ENCODE measurements at places on chromosomes 4 and X.

- DNase-seq: no peak
Observed at GRCh38 chrX:12223650-12224049, 85.4 kb downstream of the FRMPD4 start.

DNA sequence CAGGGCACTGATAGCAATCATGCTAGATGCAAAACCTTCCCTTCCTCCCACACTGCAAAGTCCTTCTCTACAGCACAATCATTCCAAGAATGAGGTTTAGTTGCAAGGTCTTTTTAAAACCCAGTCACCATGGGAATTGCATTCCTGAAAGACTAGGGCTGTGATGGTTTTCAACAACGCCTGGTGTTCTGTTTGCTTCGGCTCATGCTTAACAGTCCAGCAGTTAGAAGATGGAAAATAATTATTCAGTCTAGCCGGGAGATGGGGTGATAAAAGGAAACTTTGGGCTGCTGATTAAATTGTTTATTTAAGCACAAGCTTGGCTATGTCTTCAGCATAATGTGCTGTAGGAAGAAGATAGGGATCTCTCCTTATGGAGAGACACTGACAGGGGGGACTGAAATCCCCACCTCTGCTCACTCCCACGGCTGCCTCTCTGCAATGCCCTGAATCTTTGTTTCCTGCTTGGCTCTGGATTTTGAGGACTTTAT lies 211.4 kb downstream of the MID1IP1 start:
- no peak for DNase-seq

DNA sequence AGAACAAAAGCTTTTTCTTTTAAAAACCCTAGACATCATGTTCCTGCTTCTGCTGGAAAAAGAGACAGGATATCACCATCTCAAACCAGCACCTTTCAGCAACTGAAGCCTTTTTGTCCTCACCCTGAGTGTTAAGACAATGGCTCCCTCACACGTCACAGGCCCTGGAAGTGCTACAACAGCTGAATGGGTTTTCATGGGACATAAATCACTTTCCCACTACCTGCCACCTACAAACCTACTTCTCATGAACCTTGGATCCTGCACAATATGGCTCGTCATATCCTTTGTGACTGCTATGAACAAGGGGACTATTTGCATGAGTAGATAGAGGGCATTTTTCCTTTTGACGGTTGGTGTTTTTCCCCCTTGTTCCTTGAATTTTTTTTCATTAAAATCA lies 93.6 kb downstream of the TSPAN5 start:
- DNase-seq: no peak

GRCh38 chr4:87499403-87500091 lies 29.6 kb downstream of the SPARCL1 start:
- no peak for DNase-seq

DNA sequence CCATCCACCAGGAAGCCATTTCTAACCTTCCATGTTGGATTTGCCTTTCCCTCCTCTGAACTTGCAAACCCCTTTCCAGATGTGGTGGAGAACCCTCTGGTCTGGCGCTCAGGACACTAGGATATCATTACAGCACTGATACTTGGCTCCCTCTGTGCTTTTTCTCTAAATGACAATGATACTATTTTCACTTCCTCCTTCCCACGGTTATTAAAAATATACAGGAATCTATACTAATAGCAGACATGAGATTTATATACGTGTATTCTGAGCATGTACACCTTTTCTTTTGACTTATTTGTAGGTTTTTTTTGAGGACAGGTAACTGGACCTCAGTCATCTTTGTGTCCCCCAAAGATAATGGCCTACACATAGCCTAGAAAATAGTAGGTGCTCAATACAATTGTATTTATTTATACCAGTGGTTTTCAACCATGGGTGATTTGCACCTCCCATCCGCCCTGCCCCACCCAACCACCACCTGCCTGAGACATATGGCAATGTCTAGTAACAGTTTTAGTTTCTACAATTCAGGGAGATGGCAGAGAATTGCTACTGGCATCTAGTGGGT lies 60.4 kb upstream of the PLAC8 start:
- DNase-seq: no peak

- no peak for DNase-seq
Observed at GRCh38 chrX:13258052-13258444, 61.8 kb downstream of the ATXN3L start.

GRCh38 chr4:174122705-174123104 lies 160.8 kb downstream of the FBXO8 start:
- no peak for DNase-seq

DNA sequence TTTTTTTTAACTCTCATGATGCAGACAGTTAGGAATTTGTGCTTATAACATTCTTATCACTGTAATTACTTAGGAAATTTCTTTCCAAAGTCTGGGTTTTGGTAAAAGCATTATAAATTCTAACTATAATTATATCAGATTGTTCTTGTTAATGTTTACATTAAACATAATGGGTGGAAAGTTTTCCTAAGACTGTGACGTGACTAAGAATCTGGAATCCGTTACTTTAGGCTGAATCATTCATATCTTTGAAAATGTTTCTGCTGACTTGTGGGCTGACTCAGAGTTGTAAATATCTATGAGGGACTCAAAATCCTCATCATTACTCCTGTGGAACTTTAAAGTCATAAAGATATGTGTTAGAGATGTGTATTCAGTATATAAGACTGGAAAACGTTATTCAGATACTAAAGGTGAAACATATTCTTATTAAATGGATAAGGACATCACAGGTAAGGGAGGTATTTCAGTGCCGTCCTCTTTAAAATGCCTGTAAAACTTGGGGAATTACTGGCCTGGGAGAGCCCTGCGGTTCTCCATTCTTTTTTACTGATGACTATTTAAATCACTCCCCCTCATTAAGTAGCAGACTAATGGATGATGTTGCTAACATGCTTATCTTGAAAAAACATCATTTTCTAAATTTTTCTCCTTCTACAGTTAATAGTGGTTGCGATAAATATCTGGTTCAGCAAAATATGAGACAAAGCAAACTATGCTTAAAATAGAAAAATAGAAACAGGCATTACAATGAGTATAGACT lies 159.0 kb downstream of the DCLK2 start:
- no peak for DNase-seq

DNA sequence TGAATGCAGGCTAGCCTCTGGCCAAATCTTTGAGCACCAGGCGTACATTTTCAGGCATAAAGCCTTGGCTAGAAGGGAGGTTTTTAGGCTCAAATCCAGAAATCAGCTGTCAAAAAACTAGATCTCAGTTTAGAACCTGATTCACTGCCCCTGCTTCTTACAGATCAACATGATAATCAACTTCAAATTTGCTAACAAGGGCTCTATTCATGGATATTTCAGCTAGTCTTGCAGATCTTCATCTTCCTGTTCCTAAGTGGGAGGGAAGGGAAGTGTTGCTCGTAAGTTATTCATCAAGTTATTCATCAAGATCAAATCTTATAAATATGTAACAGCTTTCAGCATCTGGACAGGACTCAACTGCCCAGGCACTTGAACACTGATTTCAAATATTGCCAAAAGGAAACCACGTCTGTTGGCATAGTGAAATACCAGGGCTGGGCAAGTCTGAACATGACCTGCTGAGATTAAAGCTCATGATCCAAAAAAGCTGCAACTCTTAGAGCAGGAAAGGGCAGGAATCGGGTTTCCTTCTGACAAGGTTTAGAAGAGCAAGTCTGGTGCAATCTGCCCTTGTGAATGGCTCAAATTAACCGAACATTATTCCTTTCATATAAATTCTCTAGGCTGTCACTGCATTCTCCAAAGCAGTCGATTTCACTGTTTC lies 200.3 kb downstream of the PDGFC start:
- no peak for DNase-seq

- no peak for DNase-seq
Observed at GRCh38 chr4:184896868-184897715, 71.3 kb upstream of the ACSL1 start.

Measured in NCI-H1092 (cell line).